ENCODE measurements at places on chromosomes 16 and 17.

GRCh38 chr16:85417156-85417860 is 195.8 kb upstream of the GSE1 start:
- DNase-seq = no peak

DNA sequence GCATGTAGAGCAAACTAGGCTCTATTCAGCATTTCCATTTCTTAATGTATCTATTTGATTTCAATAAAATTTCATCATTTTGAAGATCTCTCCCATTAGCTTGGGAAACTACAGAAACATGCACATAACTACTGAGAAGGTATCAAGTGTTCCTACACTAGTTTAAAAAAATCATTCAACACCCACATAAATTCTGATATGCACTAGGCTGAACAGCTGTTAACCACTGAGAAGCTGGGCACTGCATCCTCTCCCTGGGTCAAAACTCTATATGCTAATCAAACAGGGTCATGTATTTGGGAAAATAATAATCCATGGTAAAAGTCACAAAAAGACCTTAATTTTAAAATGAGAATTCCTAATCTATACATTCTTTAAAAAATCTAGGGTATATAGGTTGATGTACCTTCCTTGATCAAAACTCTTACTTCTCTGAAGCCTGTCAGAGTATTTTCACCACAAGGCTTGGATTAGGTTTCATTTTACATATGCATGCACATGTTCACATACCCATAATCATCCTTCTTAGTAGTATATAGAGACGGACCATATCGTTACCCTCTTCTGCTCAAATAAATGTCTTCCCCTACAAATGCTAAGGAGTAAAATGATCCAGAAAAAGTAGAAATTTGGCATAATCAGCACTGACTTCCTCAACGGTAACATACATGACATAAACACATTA is 57.2 kb downstream of the KANSL1 start:
- no peak for DNase-seq

- DNase-seq = no peak
Measured at GRCh38 chr17:66411520-66411919, 109.1 kb downstream of the PRKCA start.

DNA sequence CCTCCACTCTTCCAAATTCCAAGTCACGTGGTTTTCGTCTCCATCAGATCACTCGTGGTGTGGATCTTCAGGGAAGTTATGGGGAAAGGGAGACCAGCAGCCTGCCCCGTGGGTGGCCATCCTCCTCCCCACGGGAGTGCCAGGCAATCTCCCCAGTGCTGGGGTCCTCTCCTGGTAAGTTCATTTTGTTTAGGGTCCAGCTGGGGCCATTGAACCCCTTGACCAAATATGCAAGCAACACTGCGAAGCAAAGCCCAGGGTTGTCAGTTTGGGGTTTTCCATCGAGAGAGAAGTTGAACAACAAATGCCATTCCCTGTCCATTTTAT is 4.1 kb upstream of the LCMT1 start:
- no peak for DNase-seq

GRCh38 chr16:31513126-31513525 is 4.9 kb upstream of the RUSF1 start:
- no peak for DNase-seq

- DNase-seq = no peak
Measured at GRCh38 chr17:37737971-37738370, 6.9 kb downstream of the HNF1B start.

- DNase-seq = no peak
Measured at GRCh38 chr17:33469421-33469820, 176.3 kb upstream of the ASIC2 start.

- DNase-seq = no peak
Measured at GRCh38 chr16:83200005-83200779, 573.4 kb downstream of the CDH13 start.

Data from GM20000 (cell line).